ENCODE measurements at places on chromosomes 7 and 10. TPM values are rescaled to one million over a fixed set of nuclear protein-coding genes. Genes with fewer than 3 reads are reported as not detected.

The ZYX gene
- total RNA-seq, result 276 TPM

The ARMH3 gene
- total RNA-seq, result 26.4 TPM

The CPA2 gene
- 3.3 TPM for total RNA-seq

The LBX1 gene
- not detected for total RNA-seq

The PPP1R9A gene
- total RNA-seq, result 30.5 TPM

The CPXM2 gene
- 7.6 TPM for total RNA-seq

The AEBP1 gene
- 107 TPM for total RNA-seq

The FLNC gene
- total RNA-seq, result 236 TPM

The SPDYE16 gene
- total RNA-seq, result not detected

The DYDC2 gene
- 0.35 TPM for total RNA-seq

The AHR gene
- total RNA-seq, result 76.6 TPM

The PTPRN2 gene
- total RNA-seq, result 11.9 TPM

DNA sequence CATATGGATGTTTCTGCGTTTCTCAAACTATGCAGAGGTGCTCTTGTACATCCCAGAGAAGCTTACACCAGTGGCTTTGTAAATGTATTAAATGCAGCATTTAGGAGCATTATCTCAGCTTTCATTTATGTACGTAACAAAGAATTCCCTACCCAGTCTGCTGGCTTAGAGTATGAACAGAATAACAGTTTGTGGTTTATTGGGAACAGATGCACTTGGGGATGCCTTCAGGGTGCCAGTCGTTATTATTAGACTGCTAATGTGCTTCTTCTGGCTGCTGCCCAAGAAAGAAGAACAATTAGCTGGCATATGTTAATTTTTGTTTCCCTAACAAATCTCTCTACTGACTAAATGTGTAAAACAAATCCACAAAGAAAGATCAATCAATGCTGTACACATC, 241.9 kb downstream of the FOXP2 start:
- no peak for DNase-seq

GRCh38 chr10:75602341-75602740, 170.9 kb downstream of the LRMDA start:
- no peak for DNase-seq

DNA sequence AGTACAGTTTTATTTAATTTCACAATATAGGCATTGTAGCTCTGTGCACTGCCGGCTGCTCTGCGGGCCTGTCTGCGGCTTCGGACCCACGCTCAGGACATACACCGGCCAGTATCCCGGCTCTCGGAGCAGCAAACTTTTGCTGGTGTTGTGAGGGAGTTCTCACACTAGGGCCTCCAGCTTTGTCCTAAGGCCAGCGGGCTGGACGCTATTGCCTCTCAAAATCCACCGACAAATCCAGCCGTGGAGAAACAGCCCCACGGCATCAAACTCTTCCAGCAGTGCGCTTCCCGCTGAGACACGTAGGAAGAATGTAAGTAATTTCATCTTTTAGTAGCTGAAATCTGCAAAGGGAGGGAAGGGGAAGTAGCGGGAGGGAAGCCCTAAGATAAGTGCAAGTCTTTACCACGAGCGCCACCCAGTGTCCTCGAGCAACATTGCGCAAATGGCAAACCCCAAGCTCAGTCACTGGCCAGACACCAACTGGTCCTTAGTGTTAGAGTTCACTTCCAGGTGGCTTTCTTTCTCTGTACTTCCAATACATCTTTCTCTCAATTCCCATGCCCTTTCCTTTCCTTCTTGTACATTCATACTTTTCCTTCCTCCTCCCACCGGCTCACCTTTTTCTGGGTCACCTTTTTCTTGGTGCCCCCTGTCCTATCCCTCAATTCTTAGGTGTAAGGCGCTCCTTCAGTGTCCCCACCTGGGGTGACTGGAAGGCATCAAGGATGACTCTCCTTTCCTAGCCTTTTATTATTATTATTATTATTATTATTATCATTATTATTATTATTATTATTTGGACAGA, 3.0 kb upstream of the DLX5 start:
- peak; percentile 74 for DNase-seq

DNA sequence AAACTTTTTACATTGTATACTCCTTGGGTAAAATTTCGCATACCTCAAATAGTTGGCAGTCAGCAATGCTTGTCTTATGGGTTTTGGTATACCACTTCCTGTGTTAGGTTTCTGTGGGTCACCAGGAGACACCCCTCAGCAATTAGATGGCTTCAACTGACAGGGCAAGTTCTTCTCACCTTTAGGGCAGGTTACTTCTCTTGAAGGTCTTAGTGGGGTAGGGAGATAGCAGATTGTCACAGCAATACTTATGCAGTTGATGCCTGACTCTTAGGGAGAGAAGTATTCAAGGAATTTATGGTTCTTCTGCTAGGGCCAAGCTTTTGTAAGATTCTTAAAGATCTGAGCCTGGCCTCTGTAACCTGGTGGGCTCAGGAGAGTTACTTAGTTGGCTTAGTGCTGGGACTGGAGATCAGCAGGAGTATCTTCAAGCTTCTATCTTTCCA, 42.9 kb downstream of the MKLN1 start:
- DNase-seq, result no peak

DNA sequence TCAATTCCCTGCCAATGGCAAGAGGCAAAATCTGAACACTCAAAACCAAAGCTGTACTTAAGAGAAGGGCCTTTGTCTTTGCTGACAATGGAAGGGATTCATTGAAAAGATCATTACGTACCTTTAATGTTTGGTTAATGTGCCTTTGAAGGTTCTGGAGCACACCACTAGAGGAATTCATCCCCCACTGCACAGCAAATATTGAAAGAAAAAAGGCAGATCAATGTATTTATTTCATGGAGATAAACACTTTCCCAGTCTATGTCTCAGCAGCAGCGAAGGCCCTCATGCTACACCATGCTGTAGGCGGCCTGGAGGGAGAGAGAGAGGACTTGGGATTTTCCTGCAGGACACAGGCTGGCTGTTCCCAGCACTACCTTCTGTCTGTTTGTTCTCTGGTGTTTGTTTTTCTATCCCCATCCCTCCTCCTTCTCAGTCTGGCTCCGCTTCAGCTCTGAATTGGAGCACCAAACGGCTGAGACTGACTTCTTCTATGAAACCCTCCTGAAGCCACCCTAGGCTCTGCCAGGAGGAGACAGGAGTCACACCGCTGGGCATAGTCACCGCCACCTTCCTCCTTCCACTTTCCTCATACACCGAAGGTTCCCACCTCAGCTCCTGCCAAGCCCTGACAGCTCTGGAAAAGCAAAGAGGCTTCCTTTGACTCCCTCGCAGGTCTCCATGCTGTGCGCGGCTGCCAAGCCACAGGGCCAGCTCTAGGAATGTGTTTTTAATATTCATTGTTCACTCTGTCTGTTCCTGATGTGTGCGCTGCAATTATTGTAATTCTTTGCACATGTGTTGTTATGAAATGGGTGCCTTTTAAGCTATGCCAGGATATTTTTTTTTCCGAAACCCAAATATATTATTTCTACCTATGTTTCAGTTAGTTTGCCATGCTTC, 301.5 kb downstream of the FZD1 start:
- DNase-seq, result no peak

- peak; percentile 84 for DNase-seq
Measured at GRCh38 chr7:120857588-120858573, at the start of gene TSPAN12. TSPAN12 (minus strand) TSS chr7:120858144; CDS start chr7:120856763, 1,381 bp downstream.

DNA sequence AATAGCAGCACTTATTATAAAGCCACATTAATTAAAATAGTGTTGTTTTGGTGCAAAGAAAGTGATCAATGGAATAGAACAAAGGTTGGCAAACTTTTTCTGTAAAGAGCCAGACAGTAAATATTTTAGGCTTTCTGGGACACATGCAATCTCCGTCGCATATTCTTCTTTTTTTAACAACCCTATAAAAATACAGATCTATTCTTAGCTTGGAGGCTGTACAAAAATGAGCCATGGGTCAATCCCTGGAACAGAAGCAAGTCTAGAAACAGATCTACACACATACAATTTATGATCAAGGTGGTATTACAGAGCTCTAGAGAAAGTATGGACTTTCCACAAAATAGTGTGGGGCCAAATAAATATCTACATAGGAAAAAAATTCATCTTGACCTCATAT, 71.8 kb downstream of the ARHGAP21 start:
- no peak for DNase-seq

DNA sequence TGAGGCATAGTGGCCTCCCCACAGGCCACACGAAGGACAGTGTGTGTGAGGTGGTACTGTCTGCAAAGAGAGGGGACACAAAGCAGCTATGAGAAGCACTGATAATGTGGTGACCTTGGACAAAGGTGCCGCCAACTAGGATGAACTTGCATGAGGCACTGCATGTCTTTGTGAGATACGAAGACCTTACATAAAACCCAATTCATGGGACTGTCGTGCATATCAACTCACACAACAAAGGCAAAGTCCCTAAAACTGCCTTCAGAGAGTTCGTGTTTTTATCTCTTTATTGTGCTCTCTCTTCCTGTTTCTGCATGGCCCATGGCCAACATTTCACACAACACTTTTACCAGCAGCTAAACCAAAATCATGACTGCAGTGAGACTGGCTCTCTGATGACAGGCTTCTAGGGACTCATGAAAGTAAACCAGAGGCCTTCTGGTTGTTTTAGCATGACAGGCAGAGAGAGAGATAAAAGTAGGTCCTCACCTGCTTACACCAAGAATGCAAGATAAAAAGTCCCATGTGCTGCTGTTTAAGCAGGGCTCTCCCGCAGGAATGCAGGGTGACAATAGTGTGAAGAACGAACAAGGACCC, 347.8 kb downstream of the ELMO1 start:
- no peak for DNase-seq

GRCh38 chr7:123624527-123625183, 23.0 kb downstream of the ASB15 start:
- DNase-seq, result peak; percentile 35

DNA sequence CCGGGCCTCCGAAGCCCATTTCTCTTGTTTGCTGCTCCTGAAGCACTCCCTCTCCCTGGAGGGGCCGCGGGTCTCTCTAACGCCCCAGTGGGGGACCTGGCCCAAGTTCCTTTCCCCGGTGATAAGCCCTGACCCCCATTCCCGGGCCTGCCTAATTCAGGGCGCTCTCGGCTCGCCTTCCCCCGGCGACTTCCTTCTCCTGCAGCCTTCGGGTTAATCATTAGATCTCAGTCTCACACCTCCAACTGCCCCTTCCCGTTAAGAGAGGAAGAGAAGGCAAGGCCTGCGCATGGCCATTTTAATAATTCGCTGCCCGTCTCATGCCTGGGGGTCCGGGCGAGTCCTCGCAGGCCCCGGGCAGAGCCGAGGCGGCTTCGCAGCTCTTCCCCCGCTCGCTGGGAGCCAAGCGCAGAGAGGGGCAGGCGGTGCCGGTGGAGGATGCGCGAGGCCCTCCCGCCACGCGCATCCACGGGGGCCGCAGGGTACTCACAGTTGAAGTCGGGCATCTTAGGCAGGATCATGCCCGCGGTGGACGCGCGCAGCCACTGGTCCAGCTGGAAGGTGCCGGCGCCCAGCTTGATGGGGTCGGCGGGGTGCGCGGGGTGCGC, 1.2 kb downstream of the MNX1 start:
- peak; percentile 44 for DNase-seq

DNA sequence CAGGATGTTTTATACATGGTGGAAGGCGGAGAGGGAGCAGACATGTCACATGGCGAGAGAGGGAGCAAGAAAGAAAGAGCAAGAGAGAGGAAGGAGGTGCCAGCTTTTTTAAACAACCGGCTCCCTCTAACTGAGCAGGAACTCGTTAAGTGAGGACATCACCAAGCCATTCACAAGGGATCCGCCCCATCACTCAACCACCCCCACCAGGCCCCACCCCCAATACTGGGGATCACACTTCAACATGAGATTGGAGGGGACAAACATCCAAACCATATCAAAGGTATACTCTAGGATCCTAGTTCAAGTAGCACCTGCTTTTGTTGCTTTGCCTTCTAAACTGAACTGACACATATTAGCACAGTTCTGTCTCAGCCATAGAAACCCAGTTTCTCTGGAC, 141.9 kb upstream of the KLF14 start:
- DNase-seq, result no peak

GRCh38 chr10:114822444-114823076, 980 bp downstream of the FHIP2A start:
- peak; percentile 16 for DNase-seq

GRCh38 chr7:111292026-111292470, 201.1 kb downstream of the LRRN3 start:
- no peak for DNase-seq

- no peak for DNase-seq
Measured at GRCh38 chr7:133124974-133125373, 43.1 kb upstream of the CHCHD3 start.

GRCh38 chr7:131829947-131830558, 273.6 kb upstream of the PODXL start:
- DNase-seq, result no peak

GRCh38 chr7:125057963-125058362, 128.3 kb upstream of the POT1 start:
- DNase-seq, result no peak

DNA sequence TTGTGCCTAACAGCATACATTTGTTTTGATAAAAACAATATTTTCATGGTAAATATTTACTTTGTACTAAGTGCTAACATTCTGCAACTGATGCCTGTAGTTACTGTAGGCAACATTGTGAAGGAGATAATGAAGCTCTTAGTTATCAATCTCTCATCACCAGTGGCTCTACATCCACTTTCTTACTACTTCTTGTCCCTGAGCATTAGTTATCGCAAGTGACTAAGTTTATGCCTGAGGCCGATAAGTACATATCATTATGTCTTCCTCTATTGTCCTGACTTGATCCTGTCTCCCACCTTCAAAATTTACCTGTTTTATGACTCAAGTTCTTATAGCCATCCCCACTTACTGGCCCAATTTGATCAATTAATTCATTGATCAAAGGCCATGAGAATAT, 63.6 kb downstream of the MACC1 start:
- DNase-seq, result no peak

GRCh38 chr10:72276013-72276387, 2.3 kb downstream of the DDIT4 start:
- DNase-seq, result peak; percentile 76

- no peak for DNase-seq
Measured at GRCh38 chr10:93871671-93872204, 22.0 kb upstream of the SLC35G1 start.

GRCh38 chr7:128006550-128007302, 24.5 kb downstream of the LRRC4 start:
- no peak for DNase-seq
